NCI-H69 (cell line): ENCODE measurements at places on chromosomes 13 and 19.

GRCh38 chr13:20673715-20674114, 29.8 kb upstream of the IL17D start:
- DNase-seq: no peak

DNA sequence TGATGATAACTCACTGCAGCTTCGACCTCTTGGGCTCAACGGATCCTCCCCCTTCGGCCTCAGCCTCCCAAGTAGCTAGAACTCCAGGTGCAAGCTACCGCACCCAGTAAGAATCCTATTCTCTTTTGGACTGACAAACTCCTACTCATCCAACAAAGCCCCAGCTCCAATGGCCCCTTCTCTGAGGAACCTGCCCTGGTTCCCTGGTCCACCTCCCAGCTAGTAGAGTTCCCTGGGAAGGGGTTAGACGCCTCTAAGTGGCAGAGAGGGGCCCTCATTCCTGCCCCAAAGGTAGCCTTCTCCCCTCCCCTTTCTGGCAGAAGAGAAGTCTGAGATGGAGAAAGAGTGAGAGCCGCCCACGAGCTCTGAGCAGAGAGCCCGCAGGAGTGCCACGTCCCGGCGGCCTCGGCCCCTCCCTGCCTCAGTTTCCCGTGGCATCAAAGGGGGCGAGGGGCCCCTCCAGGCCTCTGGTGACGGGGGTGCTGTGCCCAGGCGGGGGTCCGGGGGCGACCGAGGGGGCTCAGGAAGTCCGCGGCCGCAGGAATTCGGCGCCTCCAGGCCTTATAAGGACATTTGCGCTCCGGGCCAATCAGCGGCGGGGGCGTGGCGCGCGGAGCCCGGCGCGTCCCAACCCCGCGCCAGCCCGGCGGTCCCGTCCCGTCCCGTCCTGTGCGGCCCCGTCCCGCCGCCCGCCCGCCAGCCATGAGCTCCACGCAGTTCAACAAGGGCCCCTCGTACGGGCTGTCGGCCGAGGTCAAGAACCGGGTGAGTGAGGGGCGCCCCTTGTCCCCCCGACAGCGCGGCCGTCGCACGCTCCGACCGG, at the start of gene CNN2:
CNN2 (plus strand) TSS at position 649 of the 823 bp plus-strand sequence; CDS start at position 703, 54 bp downstream.
- peak; percentile 72 for DNase-seq

DNA sequence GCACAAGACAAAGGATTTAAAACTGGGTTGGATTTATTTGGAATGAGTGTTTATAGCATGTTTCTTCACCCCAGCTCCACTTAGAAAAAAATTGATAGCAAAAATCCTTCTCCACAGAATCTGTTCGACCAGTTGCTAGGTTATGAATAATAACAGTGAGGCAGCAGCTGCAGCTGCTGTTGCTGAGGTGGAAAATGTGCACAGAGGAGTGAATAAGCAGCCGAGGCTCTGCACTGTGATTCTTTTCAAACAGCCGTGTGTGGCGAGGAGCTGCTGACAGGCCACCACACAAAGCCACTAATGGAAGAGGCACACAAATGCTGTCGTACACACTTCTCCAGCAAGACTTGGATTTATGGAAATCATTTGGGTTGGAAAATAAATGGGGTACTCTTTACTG, 6.4 kb upstream of the RASL11A start:
- DNase-seq: no peak

DNA sequence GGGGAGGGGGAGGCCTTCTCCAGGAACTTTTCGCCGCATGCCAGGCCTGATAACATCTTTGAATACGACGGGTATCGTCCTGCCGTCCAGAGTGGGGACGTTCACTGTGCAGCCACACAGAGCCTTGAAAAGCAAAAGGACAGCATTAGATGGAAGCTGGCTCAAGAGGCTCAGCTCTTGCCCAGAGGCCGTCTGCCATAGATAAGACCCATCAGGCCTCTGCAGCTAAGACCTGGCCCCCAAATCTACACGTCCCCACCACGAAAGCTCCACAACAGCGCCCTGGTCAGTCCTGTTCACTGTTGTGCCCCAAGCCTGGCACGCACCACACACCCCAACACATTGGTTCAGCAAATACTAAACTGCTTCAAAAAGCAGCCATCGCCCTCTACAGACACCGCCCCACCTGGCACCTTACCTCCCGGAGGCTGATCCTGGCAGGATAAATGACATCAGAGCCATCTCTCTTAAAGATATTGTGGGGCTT, 2.1 kb downstream of the DNAJB1 start:
- DNase-seq: no peak

GRCh38 chr13:94389604-94390351, 89.7 kb downstream of the DCT start:
- peak; percentile 74 for DNase-seq

- DNase-seq: peak; percentile 55
Measured at GRCh38 chr19:48152551-48152950, 17.6 kb downstream of the LIG1 start.

- peak; percentile 60 for DNase-seq
Measured at GRCh38 chr19:40799558-40800338, 757 bp downstream of the EGLN2 start.

DNA sequence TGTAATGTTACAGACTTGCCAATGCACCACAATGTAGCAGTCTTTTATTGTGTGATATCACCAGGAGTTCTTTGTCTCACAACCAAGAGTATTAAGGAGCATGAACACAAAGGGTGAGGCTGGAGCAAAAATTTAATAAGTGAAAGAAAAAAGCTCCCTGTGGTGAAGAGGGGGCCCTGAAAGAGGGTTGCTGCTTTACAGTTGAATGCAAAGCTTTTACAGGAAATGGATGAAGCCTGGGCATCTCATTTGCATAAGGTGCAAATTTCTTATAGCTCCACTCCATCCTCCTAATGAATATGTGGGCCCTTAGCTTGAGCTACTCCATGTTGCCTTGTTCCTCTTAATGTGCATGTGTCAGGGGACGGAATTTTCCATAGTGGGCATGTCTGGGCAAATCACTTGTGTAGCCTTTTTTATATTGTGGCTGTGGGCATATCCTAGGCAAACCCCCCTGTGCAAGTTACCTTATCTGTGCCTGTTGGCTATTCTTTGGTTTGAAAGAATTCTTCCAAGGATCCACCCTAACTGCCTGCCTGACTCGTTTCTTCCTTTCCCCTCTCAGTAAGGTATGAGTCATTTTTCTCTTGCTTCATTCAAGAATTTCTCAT, 45.3 kb upstream of the TRPC4 start:
- peak; percentile 20 for DNase-seq
